NAMALWA (cell line): ENCODE measurements at places on chromosomes 7 and 10.

- no peak for DNase-seq
Observed at GRCh38 chr7:84017651-84018050, 176.9 kb downstream of the SEMA3A start.

- no peak for DNase-seq
Observed at GRCh38 chr10:70915206-70915605, 26.8 kb upstream of the PCBD1 start.

- no peak for DNase-seq
Observed at GRCh38 chr7:36130236-36130945, 22.7 kb upstream of the EEPD1 start.

- DNase-seq = no peak
Observed at GRCh38 chr10:35244549-35244948, 91.8 kb upstream of the CCNY start.

DNA sequence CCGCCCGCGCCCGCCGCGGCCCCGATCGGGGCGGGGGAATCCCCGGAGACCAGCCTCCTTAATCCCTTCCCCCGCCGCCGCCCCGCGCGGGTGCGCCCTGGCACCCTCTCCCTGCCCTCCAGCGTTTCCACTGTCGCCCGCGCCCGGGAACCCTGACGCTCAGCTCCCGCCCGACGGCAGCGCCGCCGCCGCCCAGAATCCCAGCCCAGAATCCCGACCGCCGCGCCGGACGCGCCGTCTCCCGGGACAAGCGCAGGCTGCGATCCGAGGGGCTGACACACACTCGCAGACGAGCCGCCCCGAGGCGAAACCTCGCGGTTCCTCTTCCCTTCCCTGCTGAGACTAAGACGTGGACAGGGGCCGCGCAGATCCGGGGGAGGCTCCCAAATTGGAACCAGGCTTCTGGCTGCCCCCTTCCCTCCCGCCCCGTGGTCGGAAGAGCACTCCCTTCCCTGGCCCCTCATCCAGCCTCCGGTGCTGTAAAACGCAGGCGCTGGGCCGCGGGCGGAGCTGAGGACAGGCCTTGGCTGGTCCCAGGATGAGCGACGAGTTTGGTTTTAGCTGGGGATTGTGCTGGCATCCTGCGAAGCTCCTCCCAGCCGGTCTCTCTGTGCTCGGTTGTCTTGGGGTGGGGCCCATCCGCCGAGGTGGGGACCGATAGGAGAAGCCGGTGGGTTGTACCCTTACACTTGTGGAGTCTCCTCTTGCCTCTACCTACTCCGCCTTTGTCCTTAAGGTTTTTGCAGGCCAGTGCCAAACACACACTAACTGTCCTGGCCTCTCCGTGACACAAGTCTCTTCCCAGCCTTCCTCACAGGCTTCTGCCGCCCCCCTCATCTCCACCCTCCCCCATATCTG, 1.1 kb downstream of the MARVELD1 start:
- no peak for DNase-seq
